Activated CD8-positive, alpha-beta T cell treated with anti-CD3 and anti-CD28 coated beads for 36 hours (primary cell): ENCODE measurements at places on chromosomes 2 and 18. TPM values are rescaled to one million over a fixed set of nuclear protein-coding genes. Genes with fewer than 3 reads are reported as not detected.

DNA sequence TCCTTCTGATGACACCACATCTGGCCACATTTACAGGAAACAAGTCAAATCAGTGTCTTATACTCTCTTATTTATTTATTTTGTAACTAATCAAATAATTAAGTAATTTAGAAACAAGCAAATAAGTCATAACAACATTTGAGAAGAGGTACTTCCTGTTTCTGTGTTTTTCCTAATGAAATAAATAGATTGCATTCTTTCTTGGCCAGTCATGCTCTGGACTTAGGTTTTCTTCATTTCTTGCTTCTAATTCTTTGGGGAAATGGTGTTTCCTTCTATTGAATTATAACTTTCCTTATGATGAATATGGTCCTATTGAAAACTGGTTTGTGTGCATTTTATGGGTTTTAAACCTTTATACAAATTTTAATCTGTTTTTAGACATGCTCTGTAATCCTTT, 546.4 kb downstream of the LRRTM4 start:
- H3K4me1 ChIP-seq = no peaks in the 10 kb centered on the region
- no peaks in the 10 kb centered on the region for H3K36me3 ChIP-seq
- H3K27ac ChIP-seq = no peak overlapping the region
- H3K4me3 ChIP-seq = no peak overlapping the region
- no peaks in the 10 kb centered on the region for H3K27me3 ChIP-seq

GRCh38 chr2:99537910-99538485, 48.2 kb upstream of the REV1 start:
- no peak overlapping the region for H3K4me3 ChIP-seq
- no peak for DNase-seq
- peaks cover 13% of the 10 kb centered on the region for H3K27me3 ChIP-seq
- H3K4me1 ChIP-seq = no peaks in the 10 kb centered on the region

DNA sequence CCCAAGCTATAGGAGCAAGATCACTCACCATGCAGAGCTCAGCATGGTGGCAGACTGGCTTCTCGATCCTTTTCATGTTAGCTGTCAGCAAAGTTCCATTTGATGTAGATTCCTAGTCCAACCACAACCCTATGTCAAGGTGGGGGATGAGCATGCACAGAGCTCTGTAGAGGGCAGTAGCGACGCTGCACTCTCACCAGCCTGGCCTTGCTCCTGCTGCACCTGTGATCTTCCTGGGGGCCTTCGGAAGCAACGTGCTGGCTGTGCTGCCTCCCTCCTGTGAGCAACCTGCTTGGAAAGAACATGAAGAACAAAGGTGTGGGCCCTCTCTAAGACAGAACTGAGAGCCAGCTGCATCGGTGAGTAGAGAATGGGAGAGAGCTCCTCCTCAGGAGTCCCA, 479.4 kb upstream of the MYT1L start:
- H3K4me3 ChIP-seq = no peak overlapping the region
- H3K4me1 ChIP-seq = no peaks in the 10 kb centered on the region
- H3K27ac ChIP-seq = no peak overlapping the region

DNA sequence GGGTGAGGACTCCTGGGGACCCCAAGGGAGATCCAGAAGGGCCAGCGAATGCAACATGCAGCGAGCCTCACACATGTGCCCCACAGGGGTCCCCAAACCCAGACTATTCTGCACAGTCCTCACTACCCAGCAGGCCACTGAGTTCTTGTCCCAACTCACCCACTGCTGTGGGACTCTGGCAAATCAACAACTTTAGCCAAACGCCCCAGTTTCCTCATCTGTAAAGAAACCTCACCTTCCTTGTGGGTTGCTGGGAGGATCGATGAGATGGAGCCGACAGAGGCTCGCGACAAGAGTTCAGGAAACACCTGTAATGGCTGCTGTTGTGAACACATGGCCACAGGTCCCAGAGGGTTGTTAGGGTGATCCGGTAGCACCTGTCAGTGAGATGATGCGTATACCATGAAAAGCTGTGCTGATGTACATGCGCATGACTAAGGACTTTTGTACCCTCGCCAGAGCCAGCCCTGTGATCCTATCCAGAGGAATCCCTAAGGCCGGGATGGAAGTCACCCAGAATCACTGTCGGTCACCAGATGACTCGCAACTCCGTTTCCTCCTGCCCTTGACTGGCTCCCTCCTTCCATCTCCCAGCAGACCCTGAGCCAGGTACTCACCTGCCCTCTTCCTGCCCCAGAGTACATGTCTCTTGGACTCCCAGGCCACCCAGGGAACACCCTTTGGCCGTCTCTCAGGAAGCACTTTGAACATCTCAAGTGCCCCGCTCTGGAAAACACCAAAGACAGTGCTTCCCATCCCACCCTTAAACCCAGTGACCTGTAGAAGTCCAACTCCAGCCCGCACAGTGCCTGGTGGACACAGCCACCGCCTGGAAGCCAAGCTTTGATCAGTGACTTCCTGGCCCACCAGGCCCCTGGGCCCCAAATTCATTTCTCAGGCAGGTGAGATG, 103.3 kb upstream of the ID2 start:
- no peaks in the 10 kb centered on the region for H3K36me3 ChIP-seq
- no peak for DNase-seq
- H3K27me3 ChIP-seq = peaks cover 6% of the 10 kb centered on the region
- no peak overlapping the region for H3K27ac ChIP-seq
- H3K4me3 ChIP-seq = no peak overlapping the region
- H3K4me1 ChIP-seq = peaks cover 50% of the 10 kb centered on the region

DNA sequence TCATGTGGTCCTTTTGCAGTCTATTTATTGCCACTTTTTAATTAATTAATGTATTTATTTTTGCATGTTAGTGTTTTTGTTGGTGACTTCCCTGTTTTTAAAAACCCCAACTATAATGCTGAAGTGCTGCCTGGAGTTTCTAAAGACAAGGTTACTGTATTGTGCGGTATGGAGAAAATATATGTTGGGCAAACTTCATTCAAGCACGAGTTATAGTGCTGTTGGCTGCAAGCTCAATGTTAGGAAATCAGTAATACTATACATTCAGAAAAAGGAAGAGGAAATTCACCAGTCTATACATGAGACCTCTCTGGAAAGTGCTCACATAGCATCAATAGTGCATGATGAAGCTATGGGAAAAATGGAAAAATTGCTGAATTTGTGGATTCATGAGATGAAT, 15.4 kb upstream of the RBMS1 start:
- DNase-seq = no peak
- H3K4me3 ChIP-seq = no peak overlapping the region
- H3K27ac ChIP-seq = no peak overlapping the region
- H3K4me1 ChIP-seq = peaks cover 23% of the 10 kb centered on the region

DNA sequence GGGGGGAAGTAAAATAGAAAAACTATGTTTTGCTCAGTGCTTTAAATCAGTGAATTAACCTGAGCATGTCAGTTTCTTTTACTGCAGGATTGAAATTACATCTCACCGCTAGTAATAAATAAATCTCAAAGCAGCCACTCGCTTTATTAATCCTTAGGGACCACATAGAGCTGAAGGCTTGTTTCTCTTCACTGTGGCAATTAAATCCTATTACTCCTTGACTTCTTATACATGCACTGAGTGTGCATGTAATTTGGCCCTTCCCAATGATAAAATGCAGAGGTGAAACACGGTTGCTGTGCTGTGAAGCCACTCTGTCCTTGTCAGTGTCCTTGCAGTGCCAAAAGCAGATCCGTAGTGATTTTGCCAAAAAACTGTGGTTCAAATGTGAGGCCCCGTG, 77.1 kb upstream of the RBM44 start:
- no peak overlapping the region for H3K4me3 ChIP-seq
- no peak for DNase-seq
- H3K27ac ChIP-seq = no peak overlapping the region
- peaks cover 55% of the 10 kb centered on the region for H3K4me1 ChIP-seq
- H3K36me3 ChIP-seq = peaks cover 43% of the 10 kb centered on the region

DNA sequence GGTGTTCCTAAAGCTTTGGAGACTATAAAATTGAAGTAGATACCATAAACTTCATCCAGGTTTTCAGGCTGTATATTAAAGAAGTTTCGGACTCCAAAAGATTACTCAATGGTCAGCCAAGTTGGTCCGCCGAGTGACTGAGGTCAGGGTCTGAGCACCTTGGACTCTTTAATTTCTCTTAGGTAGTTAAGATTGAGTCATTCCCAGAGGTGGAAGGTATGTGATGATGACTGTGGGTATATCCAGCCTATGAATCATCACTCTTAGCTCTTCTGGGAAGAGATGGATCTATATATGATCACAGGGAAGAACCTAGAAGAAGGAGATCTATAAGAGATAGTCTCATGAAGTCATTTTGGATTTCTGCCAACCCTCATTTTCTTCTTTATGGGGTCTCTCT, 3.3 kb downstream of the ITGA6 start:
- H3K4me3 ChIP-seq = no peak overlapping the region
- peaks cover 72% of the 10 kb centered on the region for H3K4me1 ChIP-seq
- DNase-seq = no peak
- H3K36me3 ChIP-seq = no peaks in the 10 kb centered on the region
- no peak overlapping the region for H3K27ac ChIP-seq

UGT1A6 gene
- not detected for total RNA-seq

ABCB11 gene
- not detected for total RNA-seq

EPB41L5 gene
- 3.9 TPM for total RNA-seq

NEMP2 gene
- total RNA-seq = 19.5 TPM

CYRIA gene
- 0.70 TPM for total RNA-seq
